ENCODE measurements at places on chromosomes 5 and 9.

DNA sequence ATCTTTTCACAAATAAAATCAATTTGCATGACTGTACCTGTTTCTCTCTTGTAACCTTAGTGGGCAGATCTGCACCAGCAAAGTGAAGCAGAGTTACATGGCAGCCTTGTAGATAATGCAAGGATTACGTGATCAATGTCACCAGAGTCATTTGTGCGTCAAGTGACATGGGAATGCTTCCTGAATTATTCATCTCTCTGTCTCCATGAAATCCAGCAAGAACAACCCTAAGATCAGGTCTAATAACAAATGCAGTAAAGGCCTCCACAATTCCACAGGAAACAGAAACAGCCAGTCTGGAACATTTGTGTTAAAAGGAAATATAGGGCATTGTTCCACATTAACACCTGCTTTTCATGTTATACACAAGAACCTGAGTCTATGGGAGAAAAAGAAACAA is 7.8 kb downstream of the GZMA start:
- no peak for DNase-seq

DNA sequence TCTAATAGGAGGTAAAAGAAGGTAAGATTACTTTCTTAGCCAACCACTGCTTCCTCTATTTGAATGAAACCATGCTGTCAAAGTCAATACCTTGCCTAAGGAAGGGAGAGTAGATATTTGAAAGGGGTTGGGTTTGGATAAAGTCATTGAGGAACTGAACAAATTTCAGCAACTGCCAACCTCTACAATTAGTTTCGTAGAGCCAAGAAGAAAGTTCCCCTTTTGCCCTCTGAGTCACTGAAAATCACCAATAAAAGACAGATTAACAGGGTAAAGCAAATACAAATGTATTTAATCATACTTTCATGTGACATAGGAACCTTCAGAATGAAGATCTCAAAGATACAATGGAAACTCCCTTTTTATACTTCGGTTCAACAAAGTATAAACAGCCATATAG is 615.7 kb downstream of the GABRG2 start:
- no peak for DNase-seq

DNA sequence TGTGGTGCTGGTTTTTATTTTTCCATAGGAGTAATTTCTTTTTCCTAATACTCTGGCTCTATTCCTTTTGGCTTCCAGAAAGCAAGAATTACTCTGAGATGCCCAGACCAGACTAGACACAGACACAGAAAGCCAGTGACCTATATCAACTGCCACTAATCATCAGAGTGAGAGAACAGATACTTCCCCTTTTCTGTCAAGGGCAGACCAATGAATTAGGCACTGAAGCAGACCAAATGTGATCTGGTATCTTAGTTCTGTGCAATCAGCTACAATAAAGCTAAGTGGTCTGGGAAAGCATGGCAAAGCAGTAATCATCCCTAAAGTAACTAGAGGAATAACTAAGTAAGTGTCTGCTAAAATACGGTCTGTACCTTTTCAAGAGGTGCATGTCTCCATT is 239.1 kb downstream of the ELAVL2 start:
- DNase-seq: no peak

DNA sequence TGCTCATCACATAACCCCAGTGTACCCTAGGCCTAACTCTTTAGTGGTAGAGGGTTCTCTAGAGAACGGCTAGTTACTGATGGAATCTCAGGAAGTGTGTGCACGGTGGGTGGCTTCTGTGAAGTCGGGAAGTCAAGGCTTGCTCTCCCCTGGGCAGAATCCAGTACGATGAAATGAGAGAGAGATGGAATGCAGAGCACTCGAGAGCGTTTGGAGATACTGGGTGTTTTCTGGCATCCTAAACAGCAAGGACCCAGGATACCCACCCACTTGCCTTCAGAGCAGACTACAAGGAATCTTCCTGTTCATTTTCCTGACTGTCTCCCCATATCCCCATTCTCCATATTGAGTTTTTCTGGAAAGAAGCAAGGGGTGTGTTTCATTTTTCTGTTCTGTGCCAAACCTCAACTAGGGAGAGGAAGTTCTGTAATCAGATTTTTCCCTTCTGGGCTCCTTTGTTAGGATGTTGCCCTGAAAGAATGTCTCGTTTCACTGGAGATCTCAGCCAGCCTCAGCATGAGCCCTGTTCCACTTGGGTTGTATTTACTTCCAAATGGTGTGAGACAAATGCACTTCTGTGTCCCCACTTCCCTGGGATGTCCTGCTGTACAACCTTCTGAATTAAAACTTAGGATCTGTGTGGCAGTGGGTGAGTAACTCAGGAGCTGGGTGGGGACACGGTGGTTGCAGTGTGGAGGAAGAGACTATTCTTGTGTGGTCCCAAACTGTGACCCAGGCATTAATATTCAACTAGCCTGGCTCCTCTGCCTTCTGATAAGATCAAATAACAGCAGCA is 108.9 kb upstream of the SPRY4 start:
- no peak for DNase-seq

DNA sequence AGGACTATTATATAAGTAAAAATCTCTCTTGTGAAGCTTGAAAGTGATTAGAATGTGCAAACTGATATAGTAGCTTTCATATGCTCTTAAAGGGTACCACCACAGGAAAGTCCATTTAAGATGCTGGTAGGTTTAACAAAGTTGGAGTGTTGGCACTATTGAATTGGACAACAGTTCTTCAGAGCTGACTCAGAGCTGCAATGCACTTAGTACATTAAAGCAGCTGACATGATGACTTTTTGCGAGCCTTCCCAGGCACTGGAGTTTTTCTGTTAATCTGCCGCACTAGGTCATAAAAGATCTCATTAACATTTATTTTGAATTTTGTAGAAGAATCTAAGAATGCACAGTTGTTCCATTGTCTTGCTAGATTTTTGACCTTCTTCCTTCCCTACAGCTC is 243.8 kb downstream of the ADAMTSL1 start:
- DNase-seq: no peak

DNA sequence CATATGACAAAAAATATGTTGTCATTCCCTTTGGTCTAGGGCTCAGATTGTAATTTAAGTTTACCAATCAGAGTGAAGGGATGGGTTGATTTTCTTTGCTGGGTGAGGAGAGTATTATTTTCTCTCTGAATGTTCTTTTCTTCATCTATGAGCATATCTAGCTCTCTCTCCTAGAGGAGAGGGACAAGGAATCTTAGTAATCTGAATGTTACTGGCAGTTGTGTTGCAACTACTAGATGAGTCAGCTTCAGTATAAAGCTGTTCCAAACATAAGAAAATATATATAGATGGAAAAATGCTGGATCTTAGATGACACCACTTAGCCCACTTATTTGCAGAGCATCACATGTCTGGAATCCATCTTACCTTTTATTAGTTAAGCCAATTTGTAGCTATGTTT is 259.3 kb downstream of the TUSC1 start:
- DNase-seq: no peak

DNA sequence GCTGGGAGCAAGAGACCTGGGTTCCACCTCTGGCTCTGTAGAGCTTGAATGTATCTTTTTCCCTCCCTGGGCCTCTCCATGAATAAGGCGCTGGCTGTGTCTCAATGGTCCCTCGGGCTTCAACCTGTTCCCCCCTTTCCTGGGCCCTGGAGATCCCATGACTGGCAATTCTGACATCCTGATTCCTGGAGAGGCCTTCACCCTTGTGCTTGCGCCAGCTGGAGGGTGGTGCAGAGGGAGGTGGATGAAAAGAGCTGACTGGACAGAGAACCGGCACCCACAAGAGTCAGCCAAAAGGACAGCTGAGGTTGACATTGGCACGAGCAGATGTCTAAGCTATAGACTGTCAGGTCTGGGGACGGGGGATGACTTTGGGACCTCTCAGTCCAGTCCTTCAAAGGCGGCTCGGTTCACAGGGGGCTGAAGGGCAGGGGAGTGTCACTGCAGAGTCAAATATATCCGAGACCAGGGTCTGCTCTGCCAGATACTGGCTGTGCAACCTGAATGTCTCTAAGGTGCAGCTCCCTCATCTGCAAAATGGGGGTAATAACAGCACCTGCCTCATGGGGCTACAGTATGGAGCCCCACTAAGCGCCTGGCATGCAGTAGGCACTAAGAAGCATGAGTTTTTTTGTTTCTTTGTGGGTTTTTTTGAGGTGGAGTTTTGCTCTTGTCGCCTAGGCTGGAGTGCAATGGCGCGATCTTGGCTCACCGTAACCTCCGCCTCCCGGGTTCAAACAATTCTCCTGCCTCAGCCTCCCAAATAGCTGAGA is 13.8 kb downstream of the DNM1 start:
- no peak for DNase-seq

DNA sequence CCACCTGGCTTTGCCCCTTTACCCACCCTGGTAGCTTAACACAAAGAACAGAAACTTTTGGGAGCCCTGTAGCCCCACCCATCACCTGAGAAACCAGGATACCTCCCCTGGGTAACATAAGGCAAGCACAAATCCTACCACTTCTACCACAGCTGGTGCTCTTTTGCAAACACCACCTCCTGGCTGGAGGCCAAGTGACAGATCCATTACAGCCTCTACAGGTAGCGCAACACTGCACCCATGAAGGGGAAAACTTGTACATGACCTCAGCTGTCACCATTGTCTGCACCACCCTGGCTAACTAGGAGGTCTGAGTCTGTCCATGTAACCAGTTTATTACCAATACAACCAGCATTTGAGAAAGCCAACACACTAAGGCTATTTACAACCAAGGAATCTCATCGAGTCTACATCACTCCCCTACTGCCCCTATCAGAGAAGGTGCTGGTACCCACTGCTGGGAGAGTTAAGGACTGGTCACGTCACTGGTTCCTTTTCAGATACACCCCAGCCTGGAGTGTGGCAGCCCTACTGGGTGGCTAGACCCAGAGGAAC is 128.6 kb downstream of the PJA2 start:
- DNase-seq: no peak

GRCh38 chr5:142013734-142014521 is 1.1 kb upstream of the GNPDA1 start:
- no peak for DNase-seq

- DNase-seq: no peak
These were observed 60.5 kb downstream of the GLDC start for GRCh38 chr9:6584881-6585597.

DNA sequence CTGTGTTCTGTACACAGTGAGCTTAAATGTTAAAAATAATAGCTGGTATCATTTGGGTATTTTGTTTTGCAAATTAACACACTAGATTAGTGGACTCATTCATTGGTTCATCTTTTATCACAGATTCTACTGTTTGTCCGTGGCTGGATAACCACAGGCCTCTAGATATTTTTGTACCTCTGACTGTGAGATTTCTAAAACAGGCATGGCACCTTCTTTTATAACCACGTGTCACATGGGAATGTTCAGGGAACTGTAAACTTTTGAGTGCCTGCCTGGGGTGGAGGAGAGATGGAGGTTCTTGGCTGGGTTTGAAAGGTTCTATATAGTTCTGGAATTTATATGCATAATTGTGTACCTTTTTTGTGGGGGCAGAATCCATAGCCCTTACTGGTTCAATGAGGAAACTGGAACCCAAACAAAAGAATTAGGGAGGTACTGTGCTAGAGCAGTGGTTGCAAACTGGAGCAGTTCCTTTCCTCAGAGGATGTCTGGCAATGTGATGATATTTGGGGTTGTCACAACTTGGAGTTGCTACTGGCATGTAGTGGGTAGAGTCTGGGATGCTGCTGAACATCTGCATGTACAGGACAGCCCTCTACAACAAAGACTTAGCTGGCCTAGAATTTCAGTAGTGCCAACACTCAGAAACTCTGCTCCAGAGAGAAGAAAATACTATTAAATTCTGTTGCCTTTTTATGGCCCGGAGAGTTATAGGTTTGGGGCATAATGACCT is 16.9 kb downstream of the TLE4 start:
- DNase-seq: no peak

DNA sequence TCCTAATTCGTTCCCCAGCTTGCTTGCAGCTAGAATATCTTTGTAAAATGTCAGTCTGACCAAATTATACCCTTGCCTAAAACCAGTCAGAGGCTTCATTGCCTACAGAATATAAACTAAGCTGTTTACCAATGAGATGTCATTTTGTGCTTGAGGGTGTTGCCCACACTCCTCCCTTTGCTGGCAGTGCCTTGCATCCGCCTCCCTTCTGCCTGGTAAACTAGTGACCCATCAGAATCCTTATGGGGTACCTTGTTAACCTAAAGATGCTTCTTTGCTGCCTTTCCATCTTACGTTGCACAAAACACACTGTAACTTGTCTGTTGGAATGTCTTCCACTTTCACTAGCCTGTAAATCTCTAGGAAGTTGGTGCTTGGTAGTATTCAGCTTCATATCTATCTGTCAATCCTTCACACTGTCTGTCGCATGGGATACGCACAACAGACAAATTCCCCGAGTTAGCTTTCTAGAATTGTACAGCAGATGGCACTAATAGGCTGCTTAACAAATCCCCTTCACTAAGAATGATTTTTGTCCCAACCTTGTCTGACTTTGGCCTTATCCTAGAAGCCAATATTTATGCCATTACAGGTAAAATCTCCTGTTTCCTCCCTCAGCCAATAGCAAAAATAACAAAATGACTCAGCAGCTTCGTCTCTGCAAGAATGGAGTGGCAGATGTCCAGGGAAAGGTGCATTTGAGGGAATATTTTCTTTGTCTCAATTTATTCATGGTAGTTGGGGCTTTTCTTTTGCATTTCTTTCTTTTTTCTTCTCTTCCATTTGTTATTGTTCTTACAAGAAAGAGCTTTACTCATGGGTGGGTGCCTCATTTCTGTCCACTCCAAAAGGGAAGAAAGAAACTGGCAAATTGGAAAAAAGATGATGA is 3.0 kb downstream of the NUDT2 start:
- DNase-seq: no peak
